Prostate gland (tissue), 2 donors: ENCODE measurements at places on chromosomes 5 and 9. TPM values are rescaled to one million over a fixed set of nuclear protein-coding genes. Genes with fewer than 3 reads are reported as not detected.

DNA sequence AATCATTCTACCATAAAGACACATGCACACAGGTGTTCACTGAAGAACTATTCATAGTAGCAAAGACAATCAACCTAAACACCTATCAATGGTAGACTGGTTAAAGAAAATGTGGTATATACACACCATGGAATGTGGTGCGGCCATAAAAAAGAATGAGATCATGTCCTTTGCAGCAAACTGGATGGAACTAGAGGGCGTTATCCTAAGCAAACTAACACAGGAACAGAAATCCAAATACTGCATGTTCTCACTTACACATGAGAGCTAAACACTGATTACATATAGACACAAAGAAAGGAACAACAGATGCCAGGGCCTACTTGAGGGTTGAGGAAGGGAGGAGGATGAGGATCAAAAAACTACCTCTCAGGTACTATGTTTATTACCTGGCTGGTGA, 103.8 kb downstream of the DRD1 start:
- no peak for DNase-seq

- no peak for DNase-seq
These were observed 110.1 kb downstream of the MED27 start for GRCh38 chr9:131969469-131969989.

GRCh38 chr5:175531361-175531760, 53.0 kb downstream of the SFXN1 start:
- DNase-seq: no peak

- DNase-seq: no peak
These were observed 50.7 kb upstream of the IL6ST start for GRCh38 chr5:56045469-56045868.

C9orf50 gene
- total RNA-seq: not detected

- DNase-seq: peak; percentile 32
These were observed 8.6 kb downstream of the SPINK1 start for GRCh38 chr5:147822686-147823491.

DNA sequence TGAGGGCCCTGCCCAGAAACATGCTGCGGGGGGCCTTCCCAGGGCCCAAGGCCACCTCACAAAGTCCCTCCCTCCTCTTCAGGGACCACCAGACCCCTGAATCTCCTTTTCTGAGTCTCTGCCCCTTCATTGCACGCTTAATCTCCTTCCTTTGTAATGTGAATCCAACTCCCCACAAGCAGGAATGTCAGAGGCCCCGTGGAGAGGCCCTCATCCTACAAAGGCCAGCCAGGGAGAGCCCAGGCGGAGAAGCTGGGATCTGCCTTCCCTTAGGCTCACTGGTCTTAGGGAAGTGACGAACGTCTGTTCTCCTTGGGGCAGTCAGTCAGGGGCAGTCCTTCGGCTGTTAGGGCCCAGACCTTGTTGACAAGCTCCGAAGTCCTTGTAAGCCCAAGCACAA, 2.3 kb downstream of the SMIM33 start:
- no peak for DNase-seq

DNA sequence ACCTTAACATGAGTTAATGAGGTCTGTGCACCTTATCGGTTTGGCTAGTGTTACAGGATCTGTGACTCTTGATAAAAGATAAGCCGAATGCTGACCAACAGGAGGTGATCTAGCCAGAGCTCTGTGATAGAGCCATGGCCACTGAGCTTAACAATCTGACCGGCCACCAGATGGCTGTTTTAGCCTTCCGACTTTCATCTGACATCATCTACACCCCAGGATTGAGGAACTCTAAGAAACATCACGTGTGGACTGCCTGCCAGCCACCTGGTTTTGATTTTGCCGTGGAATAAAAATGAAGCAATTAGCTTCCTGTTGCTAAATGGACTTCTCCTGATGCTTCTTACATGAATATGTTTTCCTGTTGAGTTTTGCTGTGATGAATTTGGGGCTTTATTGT, 281.3 kb downstream of the CEMIP2 start:
- no peak for DNase-seq

ST8SIA4 gene
- total RNA-seq: 0.82 TPM

GRCh38 chr5:149608936-149609545, 27.7 kb downstream of the ARHGEF37 start:
- DNase-seq: no peak

GRCh38 chr9:32882705-32883104, 99.4 kb downstream of the TMEM215 start:
- DNase-seq: no peak
